ENCODE measurements at places on chromosomes 2 and 18.

DNA sequence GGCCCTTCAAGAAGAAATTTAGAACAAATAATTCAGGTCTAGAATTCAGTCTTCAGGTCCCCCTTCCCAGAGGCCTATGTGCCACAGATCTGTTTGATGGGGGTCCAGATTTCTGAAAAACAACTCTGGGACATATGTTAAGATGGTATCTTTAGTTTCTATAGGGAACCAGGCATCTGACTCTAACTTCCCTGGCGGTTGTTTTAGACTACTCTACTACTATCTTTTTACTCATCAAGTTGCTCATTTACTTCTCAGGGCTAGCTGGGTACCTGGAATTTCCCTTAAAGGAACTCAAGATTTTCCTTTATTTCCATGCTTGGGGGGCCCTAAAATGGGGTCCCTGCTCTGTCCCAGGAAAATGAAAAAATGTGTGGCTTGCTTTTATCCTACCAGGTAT, 114.7 kb upstream of the RAB6C start:
- no peak for DNase-seq

DNA sequence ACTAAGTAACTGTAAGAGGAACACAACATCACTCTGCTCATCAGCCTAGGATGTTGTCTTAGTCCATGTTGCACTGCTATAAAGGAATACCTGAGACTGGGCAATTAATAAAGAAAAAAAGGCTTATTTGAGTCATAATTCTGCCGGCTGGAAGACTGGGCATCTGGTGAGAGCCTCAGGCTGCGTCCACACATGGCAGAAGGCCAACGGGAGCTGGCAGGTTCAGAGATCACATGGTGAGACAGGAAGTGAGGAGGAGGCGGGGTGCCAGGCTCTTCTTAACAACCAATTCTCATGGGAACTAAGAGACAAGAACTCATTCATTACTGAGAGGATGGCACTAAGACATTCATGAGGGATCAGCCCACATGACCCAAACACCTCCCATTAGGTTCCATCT, 46.8 kb downstream of the EPG5 start:
- DNase-seq: no peak

GRCh38 chr2:85525567-85525966, 13.4 kb upstream of the MAT2A start:
- DNase-seq: no peak

GRCh38 chr2:63553049-63553448, 35.2 kb downstream of the WDPCP start:
- DNase-seq: no peak

DNA sequence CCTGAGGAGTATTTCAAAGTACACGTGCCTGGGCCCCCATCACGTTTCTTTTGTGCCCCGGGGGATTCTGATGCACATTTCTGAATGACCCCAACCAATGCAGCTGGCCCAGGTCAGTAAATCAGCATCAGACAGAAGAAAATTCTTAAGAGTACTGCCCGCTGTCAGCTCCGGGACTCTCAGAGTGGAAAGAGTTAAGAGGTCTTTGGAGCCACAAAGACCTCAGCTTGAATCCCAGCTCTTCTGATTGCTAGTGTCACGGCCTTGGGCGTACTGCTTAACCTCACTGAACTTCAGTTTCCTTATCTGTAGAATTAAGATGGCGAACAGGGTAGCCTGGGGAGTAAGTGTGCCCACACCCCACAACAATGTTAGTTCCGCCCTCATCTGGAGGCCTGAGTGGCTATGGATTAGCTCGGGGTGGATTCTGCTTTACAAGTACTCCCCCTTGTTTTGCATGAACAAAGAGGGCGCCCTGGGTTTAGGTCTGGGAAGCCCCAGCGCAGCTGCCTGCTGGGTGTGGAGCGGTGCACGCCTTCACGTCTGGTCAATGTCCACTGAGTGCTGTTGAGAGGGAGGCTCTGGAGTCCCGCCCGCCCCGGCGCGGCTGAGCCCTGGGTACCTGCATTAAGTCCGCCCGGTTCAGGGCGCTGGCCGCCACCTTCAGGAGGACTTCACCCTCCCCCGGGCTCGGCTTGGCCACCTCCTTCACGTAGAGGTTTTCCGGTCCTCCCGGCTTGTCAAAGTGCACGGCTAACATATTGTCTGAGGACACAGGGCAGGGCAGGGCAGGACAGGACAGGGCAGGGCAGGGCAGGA, 858 bp downstream of the TP53I3 start:
- no peak for DNase-seq

DNA sequence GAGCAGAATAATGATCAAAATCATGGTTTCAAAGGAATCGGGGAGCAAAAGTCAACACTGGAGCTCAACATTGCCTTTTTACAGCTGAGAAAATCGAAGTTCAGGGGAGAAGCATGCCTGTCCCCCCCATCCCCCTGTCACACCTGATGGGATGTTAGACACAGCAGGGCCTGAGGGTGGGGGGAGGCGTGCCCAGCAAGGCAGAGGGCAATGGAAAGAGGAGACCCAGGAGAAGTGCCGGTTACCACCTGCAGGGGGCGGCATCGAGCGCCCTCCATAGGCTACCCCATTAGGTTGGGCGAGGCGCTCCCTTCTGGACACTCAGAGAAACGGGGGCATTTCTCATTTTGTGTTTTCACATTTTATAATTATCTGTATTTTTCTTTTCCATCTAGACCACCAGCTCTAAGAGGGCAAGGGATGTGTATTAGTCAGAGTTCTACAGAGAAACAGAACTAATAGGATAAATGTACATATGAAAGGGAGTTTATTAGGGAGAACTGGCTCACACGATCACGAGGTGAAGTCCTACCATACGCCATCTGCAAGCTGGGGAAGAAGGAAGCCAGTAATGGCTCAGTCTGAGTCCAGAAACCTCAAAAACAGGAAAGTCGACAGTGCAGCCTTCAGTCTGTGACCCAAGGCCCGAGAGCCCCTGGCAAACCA, 271.3 kb downstream of the LRATD1 start:
- DNase-seq: peak; percentile 43
